Cardiac septum (tissue), 1 donor: ENCODE measurements at places on chromosomes 13 and 19.

DNA sequence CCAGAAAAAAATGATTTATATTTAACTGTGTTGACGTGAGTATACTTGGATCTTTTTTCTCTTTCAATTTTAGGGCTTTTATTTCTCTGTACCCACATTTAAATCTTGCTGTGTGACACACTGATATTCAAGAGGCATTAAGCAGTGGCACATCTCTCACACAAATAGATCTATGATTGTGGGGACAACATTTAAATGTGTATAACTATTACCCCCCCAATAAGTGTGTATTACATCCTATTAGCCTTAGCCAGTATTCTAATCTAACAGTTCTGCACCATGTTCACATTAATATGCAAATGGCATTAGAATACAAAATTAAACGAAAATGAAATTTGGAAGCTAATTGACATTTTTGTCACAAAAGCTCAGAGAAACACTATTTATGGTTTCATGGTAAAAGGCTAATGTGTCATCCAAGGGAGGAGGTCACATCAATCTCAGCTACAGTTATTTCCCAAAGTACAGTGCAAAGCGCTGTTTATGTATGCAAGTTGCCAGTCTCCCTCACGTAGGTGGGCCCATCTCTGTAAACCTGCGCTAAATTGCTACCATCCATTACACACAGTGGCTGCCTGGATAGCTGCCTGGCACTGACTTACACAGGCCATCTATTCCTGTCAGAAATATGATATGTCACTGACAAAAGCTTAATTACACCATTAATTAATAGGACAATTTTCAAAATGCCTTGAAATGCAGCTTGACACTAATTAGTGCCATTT, 984.7 kb upstream of the PCDH9 start:
- no peak for DNase-seq

DNA sequence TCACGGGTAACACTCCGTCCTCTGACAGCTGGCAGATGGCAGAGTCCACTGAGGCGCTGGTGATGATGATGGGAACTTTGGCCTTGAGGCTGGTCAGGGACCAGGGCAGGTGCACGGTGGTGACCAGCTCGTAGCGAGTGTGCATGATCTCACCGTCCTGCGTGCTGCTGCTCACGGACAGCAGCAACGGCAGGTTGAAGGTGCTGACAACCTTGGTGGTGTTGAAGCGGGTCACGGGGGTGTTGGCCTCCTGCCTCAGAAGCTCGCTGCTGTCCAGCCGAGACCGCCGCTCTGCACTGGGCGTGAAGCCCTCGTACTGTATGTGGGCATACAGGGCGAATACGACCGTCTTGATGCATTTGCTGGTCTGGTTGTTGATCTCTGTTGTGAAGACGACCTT, 11.6 kb downstream of the ARRDC5 start:
- DNase-seq: no peak

- DNase-seq: no peak
Observed at GRCh38 chr13:76330761-76331160, 555.4 kb downstream of the KCTD12 start.

DNA sequence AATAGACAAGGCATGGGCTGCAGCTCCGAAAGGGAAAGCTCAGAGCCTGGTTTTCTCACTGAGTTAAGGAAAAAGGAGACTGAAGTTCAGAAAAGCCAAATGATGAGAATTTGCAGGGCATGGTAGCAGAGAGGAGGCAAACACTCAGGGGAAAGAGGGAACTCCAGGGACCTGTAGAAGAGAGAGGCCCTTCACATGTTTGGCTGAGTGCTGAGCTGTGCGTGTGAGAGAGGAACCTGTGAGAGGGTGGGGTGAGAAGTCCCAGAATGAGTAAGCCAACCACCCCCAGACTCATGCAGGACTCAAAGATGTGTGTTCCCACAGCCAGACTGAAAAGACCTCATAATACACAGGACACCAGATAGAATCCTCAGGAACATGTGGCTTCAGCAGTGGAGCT, 2.8 kb upstream of the CRYL1 start:
- DNase-seq: no peak

DNA sequence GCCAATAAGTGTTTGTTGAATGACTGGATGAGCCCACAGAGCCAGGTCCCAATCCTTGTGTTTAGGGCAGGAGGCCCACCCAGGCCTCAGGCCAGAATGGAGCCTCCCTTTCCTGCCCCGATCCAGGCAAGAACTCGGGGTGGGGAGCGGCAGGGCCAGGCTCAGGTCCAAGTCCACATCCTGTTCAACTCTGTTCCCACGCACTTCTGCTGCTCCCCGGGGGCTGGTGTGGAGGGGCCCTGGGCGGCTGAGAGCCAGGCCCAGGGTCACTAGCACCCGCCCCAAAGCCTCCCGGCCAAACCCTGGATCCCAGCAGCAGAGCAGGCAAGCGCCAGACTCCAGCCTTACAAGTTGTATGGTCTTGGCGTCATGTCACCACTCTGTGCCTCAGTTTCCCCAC, 8.0 kb downstream of the ANGPTL8 start:
- peak; percentile 91 for DNase-seq
